ENCODE measurements at places on chromosomes 6 and 20.

- DNase-seq: no peak
Observed at GRCh38 chr6:116426551-116426950, 34.6 kb upstream of the CALHM6 start.

GRCh38 chr20:58436868-58437645, 48.0 kb downstream of the VAPB start:
- DNase-seq: no peak

- DNase-seq: no peak
Observed at GRCh38 chr6:3031857-3032640, 32.4 kb downstream of the NQO2 start.

- DNase-seq: no peak
Observed at GRCh38 chr6:148173548-148173947, 169.1 kb upstream of the SASH1 start.

DNA sequence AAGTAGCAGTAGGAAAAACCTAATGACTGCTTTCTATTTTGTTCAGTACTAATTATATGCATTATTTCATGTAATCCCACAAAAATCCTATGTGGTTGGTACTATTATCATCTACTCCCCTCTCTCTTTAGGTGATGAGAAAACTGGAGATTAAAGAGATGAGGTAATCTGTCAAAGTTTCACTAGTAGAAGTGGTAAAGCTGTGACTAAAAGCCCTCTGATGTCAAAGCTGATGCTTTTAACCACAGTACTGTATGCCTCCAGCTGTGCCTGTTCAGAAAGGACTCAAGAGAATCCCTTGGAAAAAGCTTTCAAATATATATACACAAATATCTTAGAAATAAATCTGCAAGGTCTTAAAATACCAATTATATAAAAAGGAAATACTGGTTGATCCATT, 38.0 kb downstream of the PHIP start:
- no peak for DNase-seq

DNA sequence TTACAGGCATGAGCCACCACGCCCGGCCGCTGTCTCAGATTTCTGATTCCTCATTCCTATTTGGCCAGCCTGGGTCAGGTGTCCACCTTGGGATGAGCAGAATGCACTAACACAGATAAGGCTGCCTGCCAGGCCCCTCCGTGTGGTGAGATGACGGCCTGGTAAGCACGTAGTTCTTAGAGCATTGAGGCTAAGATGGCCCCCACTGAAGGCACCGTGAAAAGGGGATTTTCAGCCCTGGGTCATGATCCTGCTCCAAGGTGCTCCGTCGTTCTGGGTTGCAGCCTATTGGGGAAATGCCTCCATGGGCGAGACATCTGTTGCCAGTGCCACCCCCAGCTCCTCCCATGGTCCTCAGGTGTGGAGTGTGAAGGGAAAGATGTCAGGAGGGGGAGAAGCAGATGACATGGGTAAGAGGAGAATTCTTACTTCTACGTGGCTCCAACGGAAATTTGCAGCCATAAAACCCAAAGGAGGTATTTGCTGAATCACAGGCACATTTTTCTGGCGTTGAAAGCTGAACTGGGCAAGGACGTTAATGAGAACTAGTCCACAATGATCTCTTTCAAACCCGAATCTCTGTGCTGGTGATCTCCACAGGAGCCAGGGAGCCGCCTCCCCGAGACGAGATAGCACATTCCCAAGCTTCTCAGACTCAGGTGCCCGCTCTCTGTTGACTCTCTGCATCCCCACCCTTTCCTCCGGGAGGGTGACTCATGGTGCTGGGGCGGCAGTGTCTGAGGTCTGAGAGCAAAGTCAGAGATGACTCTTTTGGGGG, 34.0 kb upstream of the BMP6 start:
- DNase-seq: peak; percentile 26

DNA sequence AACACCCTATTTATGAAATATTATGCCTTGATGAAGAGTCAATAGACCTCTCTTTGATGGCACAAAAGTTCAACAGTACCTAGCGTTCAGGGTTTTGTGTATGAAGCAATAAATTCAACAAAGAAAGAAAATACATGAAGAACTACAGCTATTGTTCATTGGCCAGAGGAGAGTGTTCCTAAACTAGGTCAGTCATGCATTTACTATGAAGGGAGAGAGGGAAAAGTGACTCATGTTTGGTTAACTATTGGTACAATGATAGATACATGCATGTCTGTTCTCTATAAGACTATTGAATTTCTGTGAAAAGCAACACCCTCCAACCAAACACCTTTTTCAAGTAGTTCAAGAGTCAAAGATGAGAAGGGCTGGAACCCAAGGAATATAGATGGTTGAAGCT, 50.7 kb downstream of the CLIC5 start:
- DNase-seq: no peak

DNA sequence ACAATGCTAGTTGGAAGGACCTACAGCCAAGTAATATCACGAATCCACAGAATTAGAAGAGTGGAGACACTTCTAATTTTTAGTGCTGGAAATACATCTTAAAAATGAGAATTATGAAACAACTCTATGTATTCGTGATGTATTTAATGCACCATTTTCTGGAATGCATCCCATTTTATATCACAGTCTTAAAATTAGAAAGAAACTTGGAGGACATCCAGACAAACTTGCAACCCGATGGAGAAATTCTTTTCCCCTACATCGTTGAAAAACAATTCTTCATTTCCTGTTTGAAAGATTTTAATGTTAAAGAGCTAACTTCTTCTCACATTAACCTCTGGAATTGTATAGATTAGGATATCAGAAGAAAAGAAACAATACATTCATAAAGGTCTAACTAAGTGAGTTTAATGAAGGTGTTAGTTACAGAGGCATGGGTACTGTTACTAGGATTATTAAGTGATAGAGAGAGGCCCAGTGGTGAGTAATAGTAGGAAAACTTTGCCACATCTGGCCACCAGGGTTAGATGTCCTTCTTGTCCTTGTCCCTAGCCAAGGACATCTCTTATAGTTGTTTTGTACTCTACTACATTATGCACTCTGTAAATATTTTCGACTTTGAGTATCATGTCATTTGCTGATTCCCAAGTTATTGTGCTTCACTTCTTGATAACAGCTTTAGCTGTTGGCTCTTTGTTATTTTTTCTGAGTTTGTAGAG, 502.4 kb upstream of the PTCHD4 start:
- DNase-seq: no peak

GRCh38 chr6:142542704-142543233, 241.0 kb downstream of the ADGRG6 start:
- peak; percentile 66 for DNase-seq

GRCh38 chr6:117681162-117681741, 6.0 kb downstream of the NUS1 start:
- DNase-seq: no peak

DNA sequence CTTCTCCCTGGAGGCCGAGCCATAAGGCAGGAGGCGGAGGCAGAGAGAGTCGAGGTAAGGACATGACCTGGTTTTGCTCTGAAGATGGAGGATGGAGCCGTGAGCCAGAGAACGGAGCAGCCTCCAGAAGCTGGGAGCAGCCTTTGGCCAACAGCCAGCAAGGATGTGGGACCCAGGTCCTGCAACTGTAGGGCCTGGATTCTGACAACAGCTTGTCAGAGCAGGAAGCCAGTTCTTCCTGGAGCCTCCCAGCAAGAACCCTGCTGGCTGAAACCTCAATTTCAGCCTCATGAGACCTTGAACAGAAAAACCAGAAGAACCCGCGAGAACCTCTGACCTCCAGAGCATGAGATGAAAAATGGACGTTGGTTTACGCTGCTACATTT, 13.4 kb upstream of the MRGBP start:
- DNase-seq: no peak

DNA sequence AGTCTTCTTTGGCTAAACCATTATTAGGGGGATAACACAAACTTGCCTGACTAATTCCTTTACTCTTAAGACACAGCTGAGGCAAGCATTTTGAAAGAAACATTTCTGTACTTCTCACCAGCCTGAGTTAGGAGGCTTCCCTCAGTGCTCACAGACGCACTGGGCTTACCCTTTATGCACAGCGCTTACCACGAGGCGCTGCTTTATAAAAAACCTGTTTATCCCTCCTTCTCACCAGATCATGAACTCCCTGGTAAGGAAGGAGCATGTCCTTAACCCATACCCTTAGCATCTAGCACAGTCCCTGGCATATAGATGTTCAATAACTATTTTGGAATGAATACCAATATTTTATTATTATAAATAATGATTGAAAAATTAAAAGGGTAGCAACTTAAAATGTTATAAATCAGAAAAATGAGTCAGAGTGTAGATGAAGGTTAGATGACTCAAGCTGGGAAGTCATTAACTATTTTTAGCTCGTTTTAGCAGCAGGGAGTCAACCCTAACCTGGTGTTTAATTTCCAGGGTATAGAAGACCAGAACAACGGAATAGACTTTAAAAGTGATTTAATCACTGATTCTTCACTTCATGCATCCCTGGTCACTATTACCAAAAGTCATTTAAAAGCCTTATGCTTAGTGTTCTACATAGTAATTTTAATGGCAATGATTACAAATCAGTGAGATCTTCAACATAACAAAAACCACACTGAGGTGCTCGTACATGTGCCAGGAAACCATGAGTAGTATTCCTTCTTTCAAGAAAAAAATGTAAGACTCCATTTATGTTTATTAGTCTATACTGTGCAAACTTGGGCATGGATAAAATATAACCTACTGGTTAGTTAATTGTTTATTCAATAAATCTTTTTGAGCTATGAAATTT, 4.1 kb upstream of the TPD52L1 start:
- no peak for DNase-seq

GRCh38 chr6:134419716-134420115, 101.8 kb upstream of the SGK1 start:
- DNase-seq: no peak

- DNase-seq: no peak
Observed at GRCh38 chr6:143068001-143068400, 7.3 kb downstream of the AIG1 start.

GRCh38 chr6:44779130-44779826, 391.8 kb downstream of the CDC5L start:
- no peak for DNase-seq

GRCh38 chr6:107699254-107699653, 124.9 kb downstream of the SCML4 start:
- DNase-seq: no peak

GRCh38 chr6:43604174-43604573, 24.9 kb downstream of the GTPBP2 start:
- DNase-seq: no peak

DNA sequence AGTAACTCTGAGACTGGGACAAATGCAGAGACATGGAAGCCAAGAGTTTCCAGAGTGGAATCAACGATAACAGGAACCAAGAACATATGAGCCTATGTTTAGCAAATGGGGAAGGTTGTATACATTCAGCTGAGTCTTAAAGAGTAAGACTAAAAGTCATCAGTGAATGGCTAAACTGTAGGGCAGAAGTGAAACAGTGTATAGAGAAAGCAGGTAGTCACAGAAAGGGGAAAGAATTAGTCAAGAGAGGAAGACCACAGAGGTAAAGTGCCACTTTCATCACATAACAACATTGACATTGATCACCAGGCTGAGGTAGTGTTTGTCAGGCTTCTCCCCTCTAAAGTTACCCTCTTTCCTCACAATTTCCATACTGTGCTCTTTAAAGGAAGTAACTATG, 306.5 kb upstream of the SPTLC3 start:
- DNase-seq: no peak

DNA sequence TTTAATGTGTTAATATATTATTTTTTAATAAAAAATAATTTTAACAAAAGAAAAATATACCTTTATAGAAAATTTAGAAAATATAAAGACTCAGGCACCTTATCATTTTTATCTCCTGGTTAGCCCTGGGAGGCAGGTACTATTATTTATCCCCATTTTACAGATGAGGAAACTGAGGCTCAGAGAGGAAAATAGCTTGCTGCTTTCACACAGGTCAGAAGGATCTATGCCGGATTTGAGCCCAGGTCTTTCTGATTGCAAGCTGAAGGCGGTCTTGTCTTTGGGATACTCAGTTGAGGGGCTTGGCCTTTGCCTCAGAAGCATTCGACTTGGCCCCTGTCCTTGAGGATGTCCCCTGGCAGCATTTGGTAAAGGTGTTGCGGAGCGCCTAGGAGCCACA, 11.5 kb upstream of the OSER1 start:
- no peak for DNase-seq

DNA sequence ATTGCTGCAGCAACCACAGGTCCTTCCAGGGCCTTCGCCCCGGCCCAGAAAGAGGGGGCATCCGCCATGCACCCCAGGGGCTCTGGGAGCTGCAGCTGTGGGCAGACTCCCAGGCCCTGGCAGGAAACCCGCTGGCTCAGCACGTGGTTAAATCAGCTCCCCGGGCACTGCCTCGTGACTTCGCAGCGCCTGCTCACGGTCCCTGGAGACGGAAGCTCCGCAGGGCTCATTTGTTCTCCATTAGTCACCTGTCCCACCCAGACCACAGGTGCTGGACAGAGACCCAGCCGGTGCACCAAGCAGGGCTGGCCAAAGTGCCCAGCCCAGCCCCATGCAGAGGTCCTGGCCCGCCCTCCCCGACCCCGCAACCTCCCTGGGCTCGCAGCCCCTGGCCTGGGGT, 14.7 kb downstream of the KCNQ2 start:
- DNase-seq: no peak

DNA sequence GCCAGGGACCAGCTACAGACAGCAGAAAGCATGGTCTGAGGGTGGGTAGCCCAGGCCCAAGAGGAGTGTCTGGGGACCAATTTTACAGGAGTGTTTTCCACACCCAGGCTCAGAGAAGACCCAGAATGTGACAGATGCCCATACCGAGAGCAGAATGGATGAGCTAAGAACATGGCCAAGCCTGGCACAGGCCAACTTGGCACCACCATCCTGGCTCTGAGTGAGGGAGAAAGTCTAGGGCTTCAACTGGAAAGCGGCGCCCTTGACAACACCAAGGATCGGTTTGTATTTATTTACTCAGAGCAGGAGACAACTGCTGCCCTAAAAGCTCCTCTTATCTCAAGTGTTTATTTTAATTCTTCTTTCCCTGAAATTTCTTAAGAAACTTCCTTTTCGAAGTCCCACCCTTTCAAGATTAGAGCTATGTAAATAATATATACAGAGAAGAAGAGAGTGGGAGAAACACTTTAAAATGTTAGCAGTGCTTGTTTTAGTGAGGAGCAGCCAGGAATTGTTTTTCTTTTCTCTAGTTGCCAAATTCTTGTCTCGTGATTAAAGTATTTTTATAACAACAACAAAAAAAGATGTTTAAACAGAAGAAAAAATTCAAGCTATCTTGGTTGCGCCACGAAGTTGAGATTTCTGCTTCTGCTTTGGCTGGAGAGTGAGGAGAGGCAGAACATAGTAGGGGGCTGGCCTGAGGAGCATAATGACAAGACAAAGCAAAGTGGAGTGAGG, 16.2 kb downstream of the TNXB start:
- DNase-seq: no peak

- no peak for DNase-seq
Observed at GRCh38 chr6:150444308-150444707, 75.5 kb downstream of the IYD start.
